NCI-H2029 treated with DMSO at 0.1 percent for 48 hours (cell line): ENCODE measurements at places on chromosomes 7 and 10.

DNA sequence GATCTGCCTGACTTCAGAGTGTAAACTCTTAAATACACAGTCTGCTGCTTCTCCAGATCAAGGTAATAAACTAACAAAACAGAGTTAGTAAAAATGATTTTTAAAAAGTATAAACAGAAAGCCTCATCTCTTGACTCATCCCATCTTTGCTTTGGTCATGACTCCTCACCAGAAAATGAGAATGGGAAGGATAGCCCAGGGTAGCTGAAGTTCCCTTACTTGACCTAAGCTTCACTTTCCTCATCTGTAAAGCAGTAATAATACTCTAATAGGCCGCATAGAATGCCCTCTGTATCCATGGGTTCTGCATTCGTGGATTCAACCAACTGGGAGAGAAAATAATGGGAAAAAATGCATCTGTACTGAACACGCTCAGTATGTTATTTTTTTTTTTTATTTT is 11.3 kb upstream of the SLC25A28 start:
- no peak for DNase-seq

DNA sequence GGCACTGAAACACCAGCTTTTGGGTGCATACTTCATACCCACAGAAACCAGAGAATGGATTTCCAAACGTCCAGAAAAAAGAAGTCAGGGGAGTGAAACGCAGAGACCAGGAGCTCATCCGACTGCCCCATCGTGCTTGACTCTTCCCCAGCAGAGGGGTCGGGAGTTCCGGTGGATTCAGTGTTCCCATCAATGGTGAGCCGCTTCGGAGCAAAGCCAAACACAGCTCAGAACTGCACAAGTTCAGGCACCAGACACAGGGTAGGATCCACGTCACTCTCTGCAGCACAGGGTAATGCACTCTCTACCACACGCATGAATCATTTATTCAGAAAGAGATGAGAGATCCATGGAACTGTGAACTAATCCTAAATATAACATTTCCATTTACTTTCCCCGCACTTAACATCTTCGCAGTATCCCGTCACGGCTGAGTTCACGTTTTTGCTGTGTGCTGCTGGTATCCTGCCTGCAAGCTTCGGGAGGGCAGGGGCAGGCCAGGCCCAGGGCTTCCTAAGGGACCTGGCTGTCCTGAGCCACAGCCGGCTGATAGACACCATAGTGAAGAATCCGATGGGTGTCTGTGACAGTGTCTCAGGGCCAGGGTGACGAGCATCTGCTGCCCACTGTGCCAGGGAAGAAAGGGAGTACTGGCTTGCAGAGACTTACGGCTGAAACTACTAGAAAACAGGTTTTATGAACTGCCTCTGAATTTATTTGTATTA is 545.3 kb downstream of the PTPRN2 start:
- DNase-seq, result no peak

DNA sequence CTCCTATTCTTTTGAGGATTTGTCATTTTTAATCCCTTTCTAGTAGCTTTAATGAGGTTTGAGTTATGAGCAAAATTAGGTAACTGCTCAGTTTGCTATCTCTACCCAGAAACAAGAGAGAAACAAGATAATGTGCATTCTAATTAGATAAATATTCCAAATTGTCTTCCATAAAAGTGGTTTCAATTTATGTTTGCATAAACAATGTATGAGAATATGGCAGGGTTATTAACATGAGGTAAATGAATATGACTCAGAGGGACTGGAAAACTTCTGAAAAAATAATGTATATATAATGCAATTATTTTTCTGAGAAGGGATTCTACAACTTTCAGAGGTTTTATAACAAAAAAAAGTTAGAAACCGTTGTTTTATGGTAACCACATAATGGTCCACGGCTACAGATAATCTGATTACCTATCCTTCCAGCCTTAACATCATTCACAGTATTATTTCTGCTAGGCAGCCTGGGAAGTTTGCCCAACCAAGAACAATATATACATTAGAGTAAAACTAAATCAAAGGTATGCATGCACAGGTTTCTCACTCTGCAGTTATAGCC is 101.2 kb downstream of the CRPPA start:
- DNase-seq, result no peak

- DNase-seq, result no peak
Observed at GRCh38 chr7:136174477-136175125, 197.4 kb upstream of the MTPN start.

GRCh38 chr10:42984035-42984610 is 92.7 kb upstream of the RET start:
- DNase-seq, result no peak

GRCh38 chr10:45261946-45262345 is 53.5 kb downstream of the OR13A1 start:
- DNase-seq, result no peak

- DNase-seq, result no peak
Observed at GRCh38 chr10:103333934-103334520, 16.9 kb downstream of the PCGF6 start.

GRCh38 chr7:100466653-100467605 is 2.9 kb upstream of the SPACDR start:
- DNase-seq, result no peak

- DNase-seq, result no peak
Observed at GRCh38 chr10:62816076-62816330, 163 bp downstream of the EGR2 start.
